ENCODE measurements at places on chromosomes 7 and 10.

GRCh38 chr10:61747307-61747706 lies 84.6 kb downstream of the CABCOCO1 start:
- no peak for DNase-seq

DNA sequence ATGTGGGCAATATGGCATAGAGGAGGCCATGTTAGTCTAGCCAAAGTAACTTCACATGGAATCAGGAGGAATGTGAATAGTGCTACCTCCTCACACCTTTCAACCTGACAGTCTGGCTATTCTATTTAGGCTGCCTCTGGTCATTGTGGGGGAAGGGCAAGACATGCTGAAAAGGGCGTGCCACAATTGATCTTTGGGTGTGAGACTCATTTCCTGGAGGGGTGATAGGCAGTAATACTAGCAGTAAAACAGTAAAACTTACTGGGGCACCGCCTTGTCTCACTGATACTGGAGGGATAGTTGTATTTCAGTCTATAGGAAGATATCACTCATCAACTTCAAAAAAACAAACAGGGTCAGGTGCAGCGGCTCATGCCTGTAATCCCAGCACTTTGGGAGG lies 88.7 kb downstream of the TMEM168 start:
- DNase-seq: no peak

DNA sequence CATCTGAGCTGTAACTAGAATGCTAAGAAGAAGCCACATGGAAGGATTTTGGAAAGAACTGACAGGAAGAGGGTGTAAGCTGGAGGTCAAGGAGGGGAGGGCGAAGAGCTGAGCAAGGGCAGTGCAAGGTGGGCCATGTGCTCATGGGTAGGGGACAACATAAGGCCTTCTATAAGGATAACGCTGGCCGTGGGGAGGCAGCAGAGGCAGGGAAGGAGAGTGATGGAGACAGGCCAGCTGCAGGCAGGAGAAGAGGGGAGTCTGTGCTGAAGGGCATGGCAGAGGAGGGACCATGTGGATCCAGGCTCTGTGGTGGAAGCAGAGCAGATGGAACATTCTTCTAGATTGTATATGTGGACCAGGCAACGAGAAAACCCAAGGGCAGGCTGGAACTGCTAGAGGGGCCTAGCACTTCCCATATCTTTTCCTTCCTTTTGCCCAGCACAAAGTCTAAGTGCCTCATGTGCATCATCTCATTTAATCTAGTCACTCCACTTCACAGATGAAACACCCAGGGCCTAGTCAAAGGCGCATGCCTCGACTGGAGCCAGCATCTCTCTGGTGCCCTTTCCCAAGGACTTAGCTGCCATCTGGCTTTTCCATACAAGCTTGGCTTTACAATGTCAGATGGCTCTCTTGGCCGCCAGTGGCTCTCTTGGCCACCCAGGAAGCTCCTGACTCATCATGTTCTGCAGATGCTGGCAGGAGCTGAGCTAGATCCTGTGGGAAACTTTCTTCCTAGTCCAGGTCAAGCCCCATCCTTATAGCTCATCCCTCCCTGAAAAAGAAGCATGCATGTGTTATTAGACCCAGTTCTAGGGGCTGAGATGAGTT lies 6.6 kb downstream of the LRRC18 start:
- DNase-seq: no peak

GRCh38 chr7:103396471-103396870 lies 49.0 kb downstream of the PSMC2 start:
- no peak for DNase-seq

- no peak for DNase-seq
Measured at GRCh38 chr7:93943816-93944540, 22.4 kb downstream of the GNG11 start.

DNA sequence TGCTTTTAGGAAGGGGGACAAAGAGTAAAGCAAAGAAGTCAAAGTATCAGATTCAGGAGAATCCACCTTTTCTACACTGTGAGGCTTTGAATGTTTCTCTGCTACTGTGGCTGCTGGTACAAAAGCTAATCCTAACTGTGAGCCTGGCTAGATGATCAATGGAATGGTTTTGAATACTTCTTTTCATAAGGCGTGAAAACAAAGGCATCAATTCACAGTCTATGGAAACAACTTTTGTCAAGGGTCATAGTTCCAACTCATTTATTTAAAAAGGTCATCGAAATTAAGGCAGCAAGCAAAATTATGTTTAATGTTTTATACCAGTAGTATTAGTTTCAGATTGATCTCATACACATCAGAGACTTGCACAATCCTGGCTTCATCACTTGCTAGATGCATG lies 118.1 kb downstream of the CTTNBP2 start:
- no peak for DNase-seq

DNA sequence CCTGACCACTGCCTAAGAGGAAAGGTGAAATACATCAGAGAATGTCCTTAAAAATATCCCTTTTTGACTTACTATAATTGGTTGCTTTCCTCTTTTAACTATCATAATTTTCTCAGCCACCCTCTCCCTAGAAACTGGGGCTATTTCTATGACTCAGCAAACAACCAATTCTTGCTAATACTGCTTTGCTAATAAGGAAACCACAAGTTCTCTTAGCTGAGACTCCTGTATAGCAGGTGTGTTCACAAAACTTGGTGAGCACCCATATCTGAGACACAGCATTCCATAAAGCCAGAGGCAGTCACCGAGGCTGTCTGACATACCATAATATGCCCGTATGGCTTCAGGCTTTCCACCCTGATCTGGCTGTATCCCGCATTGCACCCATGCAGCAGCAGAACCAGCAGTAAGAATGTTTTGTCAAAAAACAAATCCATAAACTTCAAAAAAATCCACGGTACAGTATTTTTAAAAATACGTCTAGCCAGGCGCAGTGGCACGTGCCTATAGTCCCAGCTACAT lies 191.7 kb upstream of the C7orf33 start:
- DNase-seq: no peak

GRCh38 chr7:29563590-29564495 lies at the start of gene PRR15:
Gene PRR15, plus strand, starts transcription at chr7:29563835. Its CDS starts 2,495 bp downstream, at chr7:29566330.
- DNase-seq: peak; percentile 79

DNA sequence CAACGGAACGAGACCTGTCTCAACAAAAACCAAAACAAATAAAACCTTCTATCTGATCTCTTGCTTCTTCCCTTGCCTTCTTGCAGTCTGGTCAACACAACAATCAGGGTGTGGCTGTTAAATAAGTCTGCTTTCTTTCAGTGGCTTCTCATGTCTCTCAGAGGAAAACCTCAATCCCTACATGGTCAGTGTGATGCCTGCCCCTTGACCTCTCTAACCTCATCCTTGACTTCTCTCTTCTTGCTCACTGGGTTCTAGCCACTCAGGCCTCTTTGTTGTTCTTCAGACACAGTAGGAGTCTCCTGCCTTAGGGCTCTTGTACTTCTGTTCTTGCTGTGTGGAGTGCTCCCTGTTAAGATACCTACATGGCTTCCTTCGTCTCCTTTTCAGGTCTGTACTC lies 220.4 kb downstream of the SDHAF3 start:
- no peak for DNase-seq

- DNase-seq: no peak
Measured at GRCh38 chr10:91172348-91172747, 48.1 kb upstream of the PCGF5 start.

DNA sequence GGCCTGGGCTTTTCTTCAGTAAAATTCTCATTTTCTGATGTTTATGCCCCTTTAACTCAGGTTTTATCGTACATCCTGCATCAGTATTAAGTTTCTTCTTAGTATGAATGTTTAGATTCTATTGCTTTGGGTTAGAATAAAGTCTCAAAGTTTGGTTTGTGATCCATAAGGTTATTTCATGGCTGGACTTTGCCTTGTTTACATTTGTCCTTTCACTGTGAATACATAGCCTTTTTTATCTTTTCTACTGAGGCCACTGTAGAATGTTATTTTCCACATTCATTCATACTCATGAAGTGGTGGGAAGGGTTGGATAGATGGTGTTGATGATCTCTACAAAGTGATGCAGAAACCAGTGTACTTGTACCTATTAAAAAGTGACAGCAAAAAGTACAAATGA lies 59.8 kb downstream of the CCSER2 start:
- no peak for DNase-seq

DNA sequence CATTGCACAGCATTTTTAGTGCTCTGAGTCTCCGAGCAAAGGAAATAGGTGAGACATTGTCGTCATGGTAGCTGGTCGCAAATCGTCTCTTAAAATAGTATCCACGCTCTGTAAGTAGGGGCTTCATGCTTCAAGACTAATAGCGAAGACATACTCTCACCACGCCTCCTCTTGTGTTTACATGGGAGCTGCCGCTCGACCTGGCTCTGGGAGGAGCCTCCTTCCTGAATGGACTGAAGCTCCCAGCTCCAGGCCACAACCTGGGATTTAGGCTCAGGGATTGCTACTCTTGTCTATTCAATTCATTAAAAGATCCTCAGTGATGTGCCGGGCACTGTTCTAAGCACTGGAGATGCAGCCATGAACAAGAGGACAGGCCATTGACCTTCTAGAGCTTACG lies 196.1 kb upstream of the GALNT17 start:
- no peak for DNase-seq

DNA sequence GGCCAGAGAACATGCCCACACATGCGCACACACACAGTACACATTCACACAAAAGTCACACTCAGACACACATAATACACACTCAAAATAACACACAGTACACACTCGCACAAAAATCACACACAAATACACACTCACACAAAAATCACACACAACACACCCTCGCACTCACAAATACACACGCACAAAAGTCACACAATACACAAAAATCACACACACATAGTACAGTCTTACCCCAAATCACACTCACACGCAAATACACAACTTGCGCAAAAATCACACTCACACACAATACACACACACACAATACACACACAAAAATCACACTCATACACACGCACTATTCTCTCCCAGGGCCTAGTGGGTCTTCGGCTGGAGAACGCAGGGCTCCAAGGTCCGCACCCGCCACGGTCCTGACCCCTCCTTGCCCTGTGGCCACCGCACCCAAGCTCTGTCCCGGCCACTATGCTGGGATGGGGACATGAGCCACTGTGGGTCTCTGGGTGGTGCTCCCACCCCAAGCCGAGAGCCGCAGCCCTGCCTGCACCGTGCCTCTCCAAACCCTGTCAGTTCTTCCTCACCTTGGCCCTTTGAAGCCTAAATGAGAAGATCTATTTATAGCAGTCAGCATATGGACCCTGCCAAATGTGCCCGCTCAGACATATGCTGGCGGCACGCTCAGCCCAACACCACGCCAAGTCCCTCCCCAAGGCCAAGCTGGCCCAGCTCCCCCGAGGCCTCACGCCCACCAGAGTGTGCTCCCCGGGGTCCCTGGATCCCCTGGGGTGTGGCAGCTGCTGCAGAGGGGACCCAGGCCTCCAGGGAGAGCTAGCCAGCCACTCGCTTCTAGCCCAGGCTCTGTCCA lies 55.9 kb downstream of the ELFN1 start:
- DNase-seq: no peak

DNA sequence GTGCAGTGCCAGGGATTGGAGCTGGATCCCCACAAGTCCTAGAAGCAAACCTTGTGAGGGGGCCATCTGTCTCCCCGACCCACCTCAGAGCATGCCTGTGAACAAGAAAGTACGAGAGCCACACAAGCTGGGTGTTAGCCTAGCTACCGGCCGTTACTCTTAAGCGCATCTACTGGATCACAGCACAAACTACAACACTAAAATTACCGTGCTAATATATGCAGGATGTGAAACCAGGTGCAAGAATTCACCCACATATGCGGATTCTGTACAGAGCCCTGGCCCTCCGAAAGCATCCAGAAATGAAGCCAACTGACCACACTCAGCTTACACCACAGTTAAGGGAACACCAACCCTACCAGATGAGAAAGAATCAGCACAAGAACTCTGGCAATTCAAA lies 16.0 kb upstream of the PRSS1 start:
- no peak for DNase-seq

DNA sequence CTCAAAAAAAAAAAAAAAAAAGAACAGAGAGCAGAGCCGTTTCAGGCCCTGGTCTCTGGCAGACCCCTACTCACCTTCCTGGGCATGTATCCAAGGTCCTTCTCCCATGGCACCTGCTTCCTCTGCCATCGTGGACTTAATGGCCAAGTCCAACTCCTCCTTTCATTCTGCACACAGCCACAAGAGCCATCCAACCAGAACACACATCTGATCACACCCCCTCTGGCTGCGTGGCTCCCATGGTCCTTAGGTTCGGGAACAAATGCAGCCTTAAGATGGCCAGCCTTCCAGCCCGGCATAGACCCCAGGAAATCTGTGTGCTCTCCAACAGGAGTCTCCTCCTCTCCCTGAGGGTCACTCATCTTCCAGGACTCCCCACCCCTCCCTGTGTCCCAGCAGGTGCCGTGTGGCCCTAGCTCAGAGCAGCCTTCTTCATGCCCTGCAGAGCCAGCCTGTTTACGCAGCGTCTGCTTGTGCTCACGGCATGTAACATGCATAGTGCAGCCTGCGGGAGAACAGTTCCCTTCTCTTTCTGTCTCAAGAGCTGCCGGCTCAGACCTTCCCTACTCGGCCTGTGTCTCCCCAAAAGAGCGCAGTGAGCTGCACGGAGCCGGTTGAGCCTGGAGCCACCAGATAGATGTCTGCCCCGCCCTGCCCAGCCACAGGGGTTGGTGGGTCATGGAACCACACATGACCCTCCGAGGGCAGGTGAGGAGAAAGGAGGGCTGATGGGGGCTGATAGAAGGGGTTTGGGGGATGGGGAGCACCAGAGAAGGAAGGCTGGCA lies 157.3 kb downstream of the NRF1 start:
- DNase-seq: no peak

DNA sequence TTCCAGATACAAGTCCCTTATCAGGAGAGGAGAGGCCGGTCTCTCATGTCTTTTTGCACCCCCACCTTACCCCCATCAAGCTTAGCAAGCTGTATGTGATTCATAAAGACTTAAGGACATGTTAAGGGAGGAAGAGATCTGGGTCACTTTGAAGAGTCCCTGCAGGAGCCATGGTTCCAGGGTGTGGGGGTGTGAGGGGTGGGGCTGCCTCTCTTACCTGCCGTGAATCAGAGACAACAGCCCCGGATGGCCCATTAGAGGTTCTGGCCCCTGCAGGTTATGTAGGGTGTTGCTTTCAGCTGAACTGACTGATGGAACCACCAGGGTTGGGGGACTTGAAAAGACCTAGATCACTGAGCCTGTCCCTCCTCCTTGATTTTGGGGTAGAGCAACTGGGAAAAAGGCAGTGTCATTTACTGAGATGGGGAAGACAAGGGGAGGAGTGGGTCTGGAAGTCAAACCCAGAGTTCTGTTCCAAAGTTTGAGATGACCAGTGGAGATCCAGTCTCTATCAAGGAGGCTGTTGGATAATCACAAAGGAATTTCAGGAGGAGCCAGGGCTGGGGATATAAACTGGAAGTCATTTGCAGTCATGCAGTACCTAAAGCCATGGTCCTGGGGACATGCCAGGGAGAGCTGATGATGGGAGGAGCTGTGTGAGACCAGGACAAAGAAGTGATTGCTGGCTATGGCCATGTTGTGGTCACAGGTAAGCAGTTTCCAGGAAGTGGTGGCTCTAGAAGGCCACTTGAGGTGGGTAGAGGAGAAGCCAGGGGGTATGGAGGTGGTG lies 23.1 kb downstream of the ADAMTS14 start:
- no peak for DNase-seq

DNA sequence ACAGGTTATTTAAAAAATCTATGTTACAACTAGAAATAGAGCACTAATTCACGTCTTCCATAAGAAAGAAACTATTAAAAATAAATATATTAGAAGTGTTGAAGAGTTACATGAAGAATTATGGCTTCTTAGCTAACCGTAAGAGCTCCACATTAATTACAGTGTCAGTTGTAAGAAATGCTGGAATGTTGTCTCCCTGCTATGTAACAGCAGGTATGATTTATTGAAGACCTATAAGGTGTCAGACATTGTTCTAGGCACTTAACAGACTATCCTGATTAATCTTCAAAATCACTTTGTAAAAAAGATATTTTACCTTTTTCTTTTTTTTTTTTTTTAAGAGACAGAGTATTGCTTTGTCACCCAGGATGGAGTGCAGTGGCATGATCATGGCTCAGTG lies 75.8 kb upstream of the NEBL start:
- no peak for DNase-seq

Data from RWPE2 (cell line).